Activated CD4-positive, alpha-beta T cell treated with anti-CD3 and anti-CD28 coated beads, Interleukin-2, amount 10 ng/mL, durations not matched to agents 7 days and 5 days (primary cell): ENCODE measurements at places on chromosomes 6 and 20. TPM values are rescaled to one million over a fixed set of nuclear protein-coding genes. Genes with fewer than 3 reads are reported as not detected.

DNA sequence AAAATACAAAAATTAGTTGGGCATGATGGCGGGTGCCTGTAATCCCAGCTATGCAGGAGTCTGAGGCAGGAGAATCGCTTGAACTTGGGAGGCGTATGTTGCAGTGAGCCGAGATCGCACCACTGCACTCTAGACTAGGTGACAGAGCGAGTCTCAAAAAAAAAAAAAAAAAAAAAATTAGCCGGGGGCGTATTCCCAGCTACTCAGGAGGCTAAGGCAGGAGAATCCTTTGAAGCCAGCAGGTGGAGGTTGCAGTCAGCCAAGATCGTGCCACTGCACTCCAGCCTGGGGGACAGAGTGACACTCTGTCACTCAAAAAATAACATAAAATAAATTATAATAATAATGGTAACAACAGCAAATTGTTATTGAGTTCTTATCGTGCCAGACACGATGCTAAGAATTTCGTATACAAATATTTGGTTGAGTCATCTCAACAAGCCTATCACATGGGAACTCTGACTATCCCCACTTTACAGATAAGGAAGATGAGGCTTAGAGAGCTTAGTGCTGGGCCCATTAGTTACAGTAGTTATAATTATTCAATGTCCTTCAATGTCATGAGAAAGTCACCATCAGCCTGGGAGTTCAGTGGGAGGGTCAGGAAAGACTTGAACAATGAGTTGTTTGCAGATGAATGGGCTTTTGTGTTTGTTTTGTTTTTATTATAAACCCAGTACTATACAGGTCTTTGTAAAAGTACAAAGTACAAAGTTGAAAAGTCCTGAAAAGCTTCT is 19.4 kb downstream of the C6orf15 start:
- no peak overlapping the region for H3K27ac ChIP-seq
- no peaks in the 10 kb centered on the region for H3K36me3 ChIP-seq
- H3K4me1 ChIP-seq, result peaks cover 31% of the 10 kb centered on the region
- DNase-seq, result no peak
- H3K27me3 ChIP-seq, result no peaks in the 10 kb centered on the region
- no peak overlapping the region for H3K4me3 ChIP-seq

GRCh38 chr6:78465059-78465634 is 402.2 kb upstream of the IRAK1BP1 start:
- H3K27ac ChIP-seq, result no peak overlapping the region
- H3K4me3 ChIP-seq, result no peak overlapping the region
- H3K36me3 ChIP-seq, result no peaks in the 10 kb centered on the region

GRCh38 chr6:71012866-71013469 is 56.1 kb upstream of the B3GAT2 start:
- peak; percentile 45 for DNase-seq
- no peaks in the 10 kb centered on the region for H3K4me1 ChIP-seq
- no peaks in the 10 kb centered on the region for H3K36me3 ChIP-seq
- no peak overlapping the region for H3K4me3 ChIP-seq
- no peak overlapping the region for H3K27ac ChIP-seq
- peaks cover 9% of the 10 kb centered on the region for H3K27me3 ChIP-seq

DNA sequence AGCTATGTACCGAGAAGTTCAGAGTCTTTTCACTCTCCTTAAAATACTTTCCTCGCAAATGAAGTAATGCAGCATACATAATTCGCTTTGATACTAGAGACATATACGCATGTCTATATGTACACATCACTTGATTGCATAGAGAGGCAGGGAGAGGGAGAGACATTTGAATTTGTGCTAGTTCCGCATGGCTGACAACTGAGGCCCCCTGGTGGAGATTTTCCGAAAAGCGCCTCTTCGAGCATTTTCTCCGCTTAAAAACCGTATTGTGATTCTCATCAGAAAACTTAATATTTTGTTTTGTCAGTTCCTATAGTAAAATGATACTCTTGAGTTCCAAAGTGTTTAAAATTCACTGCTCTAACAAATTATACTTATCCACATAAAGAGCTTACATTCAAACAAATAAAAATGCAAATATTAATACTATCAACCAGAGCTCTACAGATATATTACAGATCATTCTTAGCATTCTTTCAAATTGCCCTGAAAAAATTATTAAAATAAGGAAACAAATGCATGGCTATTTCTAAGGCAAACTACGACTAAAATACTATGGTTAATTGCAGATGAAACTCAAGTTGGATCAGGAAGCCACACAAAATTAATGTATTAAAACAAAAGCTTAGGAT is 637 bp downstream of the MYLK4 start:
- DNase-seq, result peak; percentile 71
- peaks cover 49% of the 10 kb centered on the region for H3K27me3 ChIP-seq
- H3K4me1 ChIP-seq, result peaks cover 15% of the 10 kb centered on the region
- H3K4me3 ChIP-seq, result no peak overlapping the region

GRCh38 chr6:94254689-94255088 is 835.3 kb upstream of the EPHA7 start:
- DNase-seq, result no peak
- H3K27ac ChIP-seq, result no peak overlapping the region
- no peak overlapping the region for H3K4me3 ChIP-seq

- peak overlapping the region; percentile 93 for H3K27ac ChIP-seq
- peaks cover 74% of the 10 kb centered on the region for H3K4me1 ChIP-seq
- peaks cover 49% of the 10 kb centered on the region for H3K36me3 ChIP-seq
- no peaks in the 10 kb centered on the region for H3K27me3 ChIP-seq
- DNase-seq, result no peak
Measured at GRCh38 chr6:11224966-11225463, 7.5 kb downstream of the NEDD9 start.

DNA sequence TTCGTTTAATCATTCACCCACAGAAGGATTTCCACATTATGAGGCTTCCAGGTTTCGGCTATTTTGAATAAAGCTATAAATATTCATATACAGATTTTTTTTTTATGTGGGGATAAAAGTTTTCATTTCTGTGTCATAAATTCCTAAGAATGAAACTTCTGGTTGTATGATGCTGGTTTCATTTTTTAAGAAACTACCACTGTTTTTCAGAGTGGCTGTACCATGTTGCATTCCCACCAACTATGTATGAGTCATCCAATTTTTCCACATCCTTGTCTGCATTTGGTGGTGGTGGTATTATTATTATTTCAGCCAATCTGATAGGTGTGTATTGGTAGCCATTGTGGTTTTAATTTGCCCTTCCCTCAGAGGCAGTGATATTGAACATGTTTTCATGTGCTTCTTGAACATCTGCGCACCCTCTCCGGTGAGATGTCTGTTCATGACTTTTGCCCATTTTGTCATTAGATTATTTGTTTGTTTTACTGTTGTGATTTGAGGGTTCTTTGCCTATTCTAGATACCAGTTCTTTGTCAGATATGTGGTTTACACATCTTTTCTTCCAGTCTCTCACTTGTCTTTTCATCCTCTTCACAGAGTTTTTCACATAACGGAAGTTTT is 75.5 kb downstream of the DOK5 start:
- no peaks in the 10 kb centered on the region for H3K36me3 ChIP-seq
- H3K27ac ChIP-seq, result no peak overlapping the region
- no peak overlapping the region for H3K4me3 ChIP-seq

- no peak overlapping the region for H3K4me3 ChIP-seq
- H3K27me3 ChIP-seq, result no peaks in the 10 kb centered on the region
- H3K36me3 ChIP-seq, result no peaks in the 10 kb centered on the region
- no peak for DNase-seq
- no peaks in the 10 kb centered on the region for H3K4me1 ChIP-seq
Measured at GRCh38 chr20:7240490-7240889, 473.0 kb downstream of the BMP2 start.

DNA sequence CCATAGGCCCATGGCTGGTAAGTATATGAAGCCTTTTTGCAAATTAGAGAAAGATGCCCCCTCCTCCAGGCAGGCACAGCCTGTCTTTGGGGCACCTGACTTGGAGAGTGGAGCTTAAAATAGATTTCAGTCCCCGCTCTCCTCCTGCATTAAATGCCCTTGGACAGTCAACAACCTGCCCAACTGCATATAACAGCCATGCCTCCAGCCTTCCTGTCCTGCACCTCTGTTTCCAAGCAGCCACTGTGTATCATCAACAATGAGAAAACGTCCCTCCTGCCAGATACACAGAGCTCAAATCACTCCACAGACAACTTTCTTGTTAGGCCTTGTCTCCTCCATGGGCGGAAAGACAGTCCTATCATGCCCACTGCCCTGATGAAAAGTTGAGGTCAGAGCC is 3.4 kb downstream of the CDH22 start:
- H3K36me3 ChIP-seq, result no peaks in the 10 kb centered on the region
- H3K27ac ChIP-seq, result no peak overlapping the region
- H3K27me3 ChIP-seq, result peaks cover 45% of the 10 kb centered on the region
- DNase-seq, result no peak
- no peak overlapping the region for H3K4me3 ChIP-seq
- H3K4me1 ChIP-seq, result peaks cover 12% of the 10 kb centered on the region

The HDGFL1 gene
- total RNA-seq, result not detected

GRCh38 chr20:37566590-37567330 is 39.1 kb upstream of the BLCAP start:
- peaks cover 1% of the 10 kb centered on the region for H3K4me1 ChIP-seq
- peaks cover 54% of the 10 kb centered on the region for H3K27me3 ChIP-seq
- H3K36me3 ChIP-seq, result no peaks in the 10 kb centered on the region
- H3K4me3 ChIP-seq, result no peak overlapping the region
- H3K27ac ChIP-seq, result no peak overlapping the region

DNA sequence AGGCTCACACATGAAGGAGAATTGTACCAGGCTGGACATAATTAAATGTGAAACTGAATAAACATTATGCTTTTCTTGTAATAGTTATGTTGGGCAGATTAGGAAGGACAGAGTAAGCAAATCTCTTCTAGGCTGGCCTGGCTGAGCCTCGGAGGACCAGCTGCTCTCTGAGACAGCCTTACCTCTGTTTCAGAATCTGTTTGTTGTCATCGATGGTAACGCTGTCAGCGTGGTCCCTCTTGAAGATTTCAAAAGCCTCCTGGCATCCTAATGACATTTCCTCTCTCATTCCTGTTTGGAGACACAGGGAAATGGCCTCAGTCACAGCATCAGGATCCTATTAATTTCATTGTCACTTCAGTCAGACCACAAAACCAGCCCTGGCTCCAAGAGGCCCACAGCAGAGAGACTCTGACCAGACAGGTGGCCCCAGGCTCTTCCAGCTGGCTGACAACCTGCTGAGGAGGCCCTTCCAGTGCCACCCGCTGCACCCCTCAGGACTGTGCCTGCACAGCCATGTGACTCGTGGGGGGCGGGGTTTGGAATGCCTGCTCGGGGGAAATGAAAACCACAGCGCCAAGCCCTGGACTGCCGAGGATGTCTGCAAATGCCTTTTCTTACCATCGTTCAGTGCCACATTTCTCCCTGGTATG is 108.5 kb upstream of the KCNK16 start:
- H3K36me3 ChIP-seq, result no peaks in the 10 kb centered on the region
- H3K27me3 ChIP-seq, result peaks cover 8% of the 10 kb centered on the region
- no peak overlapping the region for H3K4me3 ChIP-seq
- no peak for DNase-seq

DNA sequence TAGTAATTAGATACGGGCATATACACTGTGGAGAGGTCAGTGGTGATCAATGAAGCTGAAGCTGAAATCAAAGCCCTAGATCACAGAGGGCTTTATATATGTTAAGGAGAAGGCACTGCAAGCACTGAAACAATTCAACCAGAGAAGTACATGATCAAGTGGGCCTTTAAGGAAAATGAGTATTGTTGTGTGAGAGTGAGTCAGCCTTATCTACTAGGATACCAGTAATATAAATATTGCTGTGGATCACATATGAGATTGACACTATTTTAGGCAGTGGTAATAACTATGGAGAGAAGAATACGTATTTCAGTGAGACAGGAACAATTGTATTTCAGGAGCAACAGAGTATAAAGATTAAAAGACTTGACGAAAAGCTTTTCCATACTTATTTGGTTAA is 1172.2 kb upstream of the GJE1 start:
- H3K27me3 ChIP-seq, result no peaks in the 10 kb centered on the region
- no peak for DNase-seq
- H3K4me1 ChIP-seq, result no peaks in the 10 kb centered on the region
- H3K36me3 ChIP-seq, result no peaks in the 10 kb centered on the region
- no peak overlapping the region for H3K27ac ChIP-seq

The ELOVL2 gene
- total RNA-seq, result not detected

The OR11A1 gene
- not detected for total RNA-seq

The RHAG gene
- not detected for total RNA-seq

The DEK gene
- total RNA-seq, result 246 TPM

- H3K27me3 ChIP-seq, result peaks cover 9% of the 10 kb centered on the region
- no peak overlapping the region for H3K27ac ChIP-seq
- no peak for DNase-seq
- no peaks in the 10 kb centered on the region for H3K4me1 ChIP-seq
Measured at GRCh38 chr20:50413088-50413500, 97.1 kb upstream of the PTPN1 start.

The PRKN gene
- 0.77 TPM for total RNA-seq

DNA sequence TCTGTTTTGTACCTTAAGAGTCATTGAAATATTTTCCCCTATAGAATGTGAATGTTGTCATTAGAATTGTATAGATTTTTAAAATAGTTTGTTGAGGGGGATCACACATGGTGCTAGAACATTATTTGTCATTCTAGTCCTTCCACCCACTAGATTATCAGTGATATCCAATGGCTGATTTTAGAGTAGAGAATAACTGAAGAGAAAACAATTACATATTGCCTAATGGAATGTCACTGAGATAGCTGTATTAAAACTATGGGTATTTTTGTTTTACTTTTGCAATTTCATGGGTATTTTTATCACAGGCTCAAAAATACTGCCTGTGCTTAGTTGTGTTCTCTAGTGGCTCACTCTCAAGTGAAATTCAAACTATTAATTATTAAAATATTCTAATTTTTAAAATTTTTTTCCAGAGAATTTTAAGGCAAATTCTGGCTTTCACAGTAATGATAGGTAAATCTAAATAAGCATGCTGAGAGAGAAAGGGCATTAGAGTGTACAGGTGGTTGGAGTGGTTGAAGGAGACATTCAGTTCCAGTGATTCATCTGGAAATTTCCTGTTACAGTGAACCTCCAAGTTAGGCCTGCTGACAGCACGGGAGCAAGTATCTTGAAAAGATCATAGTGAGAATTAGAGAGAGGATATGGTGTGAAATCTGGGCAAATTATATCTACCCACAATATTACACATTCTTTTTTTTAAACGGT is 399.6 kb downstream of the NKAIN2 start:
- H3K36me3 ChIP-seq, result no peaks in the 10 kb centered on the region
- no peaks in the 10 kb centered on the region for H3K27me3 ChIP-seq
- DNase-seq, result no peak
- no peak overlapping the region for H3K4me3 ChIP-seq

DNA sequence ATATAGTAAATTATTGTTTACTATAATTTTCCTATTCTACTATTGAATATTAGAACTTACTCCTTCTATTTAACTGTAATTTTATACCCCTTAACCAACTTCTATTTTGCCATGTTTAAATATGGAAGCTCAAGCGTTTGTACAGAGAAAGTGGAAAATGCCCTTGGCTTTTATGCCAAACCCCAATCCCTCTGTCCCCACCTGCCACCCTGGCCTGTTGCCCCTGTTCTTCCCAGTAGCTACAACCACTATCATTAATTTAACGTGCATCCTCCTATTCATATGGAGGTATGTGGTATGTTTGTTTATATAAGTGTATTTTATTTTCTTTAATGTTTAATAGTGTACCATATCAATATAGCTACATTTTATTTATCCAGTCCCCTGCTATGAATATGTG is 58.1 kb downstream of the ASXL1 start:
- DNase-seq, result no peak
- H3K36me3 ChIP-seq, result peaks cover 30% of the 10 kb centered on the region
- peaks cover 38% of the 10 kb centered on the region for H3K4me1 ChIP-seq
- no peaks in the 10 kb centered on the region for H3K27me3 ChIP-seq
- H3K27ac ChIP-seq, result no peak overlapping the region
